ENCODE measurements at places on chromosomes 7 and 10.

GRCh38 chr10:131290781-131291180, 20.7 kb downstream of the TCERG1L start:
- DNase-seq: no peak

DNA sequence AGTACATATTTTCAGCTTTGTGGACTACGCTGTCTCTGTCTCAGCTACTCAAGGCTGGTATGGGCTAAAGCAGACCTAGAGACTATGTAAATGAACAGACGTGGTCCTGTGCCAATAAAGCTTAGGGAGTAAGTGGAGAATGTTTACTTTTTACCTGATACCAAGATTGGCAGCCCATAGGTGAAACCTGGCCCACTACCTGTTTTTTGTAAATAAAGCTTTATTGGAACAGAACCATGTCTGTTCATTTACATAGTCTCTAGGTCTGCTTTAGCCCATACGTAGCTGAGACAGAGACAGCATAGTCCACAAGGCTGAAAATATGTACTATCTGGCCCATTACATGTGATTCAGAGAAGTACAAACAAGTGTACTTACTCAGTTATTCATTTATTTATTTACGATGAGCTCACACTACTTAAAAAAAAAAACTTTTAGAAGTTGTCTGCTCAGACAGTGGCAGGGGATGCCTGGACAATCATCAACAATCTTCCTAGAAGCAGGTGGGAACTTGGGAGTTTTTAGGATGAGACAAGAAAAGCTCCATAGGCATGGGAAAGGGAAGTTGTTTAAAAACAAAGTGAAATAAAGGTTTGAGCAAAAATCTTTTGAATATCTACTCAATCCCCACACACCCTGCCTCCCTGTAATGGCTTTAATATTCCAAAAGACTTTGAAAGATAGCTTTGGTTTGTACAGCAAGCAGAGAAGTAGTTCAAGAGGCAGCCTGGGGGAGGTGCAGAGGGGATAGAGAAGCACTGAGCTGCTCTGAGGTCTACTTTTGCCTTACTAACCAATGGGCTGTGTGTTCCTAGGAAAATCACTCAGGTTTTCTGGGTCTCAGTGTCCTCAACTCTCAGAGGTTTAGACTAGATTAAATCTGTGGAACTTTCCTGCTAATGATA, 114.4 kb upstream of the AFAP1L2 start:
- no peak for DNase-seq

DNA sequence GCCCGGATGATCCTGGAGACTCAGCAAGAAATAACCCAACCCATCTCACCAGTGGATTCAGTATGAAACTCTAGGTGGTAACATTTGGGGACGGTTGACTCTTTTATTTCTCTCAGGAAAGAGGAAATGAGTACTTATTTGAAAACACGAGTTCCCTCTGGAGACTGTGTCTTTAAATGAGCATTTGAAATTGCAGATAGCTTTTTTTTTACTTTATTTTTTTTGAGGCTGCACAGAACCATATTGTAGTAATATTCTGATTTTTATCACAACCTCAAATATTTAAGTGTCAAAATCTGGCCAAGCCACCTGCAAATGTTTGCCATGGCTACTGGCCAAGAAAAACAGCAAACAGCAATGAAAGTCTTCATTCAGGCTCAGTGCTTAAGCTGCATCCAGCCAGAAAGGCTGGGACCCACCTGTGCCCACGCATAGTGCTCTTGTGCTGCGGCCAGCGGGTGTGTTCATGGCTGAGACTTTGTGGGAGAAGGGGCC, 160.8 kb downstream of the CREB5 start:
- peak; percentile 82 for DNase-seq

- DNase-seq: no peak
These were observed 31.7 kb upstream of the IKZF1 start for GRCh38 chr7:50272808-50273207.

GRCh38 chr10:18455086-18455884, 196.1 kb downstream of the NSUN6 start:
- DNase-seq: no peak

GRCh38 chr7:17130281-17131059, 168.0 kb upstream of the AHR start:
- DNase-seq: no peak

DNA sequence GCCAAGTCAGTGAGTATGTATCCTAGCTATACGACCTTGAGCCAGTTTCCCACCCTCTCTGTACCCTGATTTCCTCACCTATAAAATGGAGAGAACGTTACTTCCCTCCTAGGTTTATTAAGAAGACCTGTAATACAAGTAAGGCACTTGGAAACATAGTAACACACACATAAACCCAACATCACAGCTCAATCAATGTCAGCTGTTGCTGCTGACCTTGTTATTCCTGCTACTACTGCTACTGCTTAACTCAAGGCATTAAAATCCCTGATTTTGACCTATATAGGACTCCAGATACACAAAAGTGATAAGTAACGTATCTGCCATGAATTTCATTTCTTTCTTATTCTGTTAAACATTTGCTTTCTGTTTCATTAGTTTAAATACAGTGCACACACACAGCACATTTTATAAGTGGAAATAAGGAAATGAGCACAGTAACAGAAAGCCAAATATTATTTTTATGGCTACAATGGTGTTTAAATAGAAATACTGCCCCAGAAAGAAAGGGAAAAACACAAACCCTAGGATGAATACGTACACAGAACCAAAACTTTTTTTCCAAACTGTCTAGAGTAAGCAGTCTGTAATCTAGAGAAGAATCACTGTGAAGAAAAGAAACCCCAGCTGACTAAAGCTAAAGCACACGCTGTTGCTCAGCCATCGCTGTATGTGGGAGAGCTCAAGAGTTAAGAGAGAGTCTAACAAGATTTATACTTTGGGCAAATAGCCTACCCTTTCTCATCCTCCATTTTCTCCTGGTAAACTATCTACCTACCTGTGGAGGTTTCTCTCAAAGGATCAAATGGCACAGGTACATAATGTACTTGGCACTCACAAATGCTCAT, 19.0 kb downstream of the NAPEPLD start:
- DNase-seq: no peak

GRCh38 chr10:100008708-100009282, 952 bp downstream of the DNMBP start:
- no peak for DNase-seq

DNA sequence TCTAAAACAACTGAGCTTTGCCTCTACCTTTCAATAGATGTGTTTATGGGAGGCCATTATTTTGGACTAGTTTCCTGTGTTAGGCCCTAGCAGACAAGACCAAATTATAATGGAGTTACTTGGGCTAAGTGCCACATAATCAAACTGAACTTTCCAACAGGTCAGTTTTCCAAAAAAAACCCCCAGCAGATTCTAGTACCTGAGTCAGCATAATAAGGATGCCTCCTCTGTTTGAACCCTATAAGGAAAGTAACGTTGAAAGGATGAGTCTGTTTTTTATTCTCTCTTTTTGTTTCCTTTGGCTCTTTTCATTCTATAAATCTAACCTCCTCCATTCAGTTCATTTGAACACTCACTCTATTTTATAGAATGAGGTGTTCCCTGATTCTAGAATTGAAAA, 148.1 kb upstream of the FAM3C start:
- no peak for DNase-seq

DNA sequence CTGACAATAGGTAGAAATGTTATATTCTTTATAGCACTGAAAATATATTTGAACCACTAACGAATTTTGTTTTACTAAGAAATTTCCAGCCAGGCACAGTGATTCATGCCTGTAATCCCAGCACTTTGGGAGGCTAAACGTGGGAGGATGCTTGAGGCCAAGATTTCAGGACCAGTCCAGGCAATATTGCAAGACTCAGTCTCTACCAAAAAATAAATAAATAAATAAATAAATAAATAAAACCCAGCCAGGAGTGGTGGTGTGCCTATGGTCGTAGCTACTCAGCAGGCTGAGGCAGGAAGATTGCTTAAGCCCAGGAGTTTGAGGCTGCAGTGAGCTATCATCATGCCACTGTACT, 39.8 kb downstream of the PIP4K2A start:
- no peak for DNase-seq

- DNase-seq: peak; percentile 98
These were observed at the start of gene DLX6 for GRCh38 chr7:97005183-97006054. DLX6 (plus strand) TSS chr7:97005553; CDS start chr7:97005978, 425 bp downstream.

GRCh38 chr10:29107866-29108498, 180.9 kb upstream of the LYZL1 start:
- DNase-seq: no peak

GRCh38 chr10:13351340-13351915, 3.3 kb upstream of the SEPHS1 start:
- DNase-seq: no peak

- DNase-seq: peak; percentile 78
These were observed 354.2 kb downstream of the DNAJB6 start for GRCh38 chr7:157690833-157691585.

GRCh38 chr10:131902691-131903090, 1.9 kb downstream of the PPP2R2D start:
- no peak for DNase-seq

DNA sequence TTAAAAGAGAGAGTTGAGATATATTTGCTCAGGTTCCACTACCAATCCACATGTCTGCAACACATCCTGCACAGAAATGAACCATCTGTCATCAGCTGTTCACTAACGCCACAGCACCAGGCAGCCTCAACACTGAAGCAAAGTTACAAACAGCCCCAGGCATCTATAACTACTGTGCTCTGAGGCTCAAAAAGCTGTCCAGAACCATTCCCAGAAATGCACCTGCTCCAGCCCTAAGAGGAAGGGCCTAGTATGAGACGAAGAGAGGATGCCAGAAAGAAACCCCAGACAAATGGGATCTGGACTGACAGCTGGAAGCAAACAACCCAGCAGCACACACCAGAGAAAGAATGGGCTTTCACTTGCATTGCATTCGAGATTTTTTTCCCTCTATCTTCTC, 159.3 kb downstream of the ELMO1 start:
- DNase-seq: no peak

GRCh38 chr7:101121991-101122932, 4.6 kb upstream of the SERPINE1 start:
- no peak for DNase-seq

DNA sequence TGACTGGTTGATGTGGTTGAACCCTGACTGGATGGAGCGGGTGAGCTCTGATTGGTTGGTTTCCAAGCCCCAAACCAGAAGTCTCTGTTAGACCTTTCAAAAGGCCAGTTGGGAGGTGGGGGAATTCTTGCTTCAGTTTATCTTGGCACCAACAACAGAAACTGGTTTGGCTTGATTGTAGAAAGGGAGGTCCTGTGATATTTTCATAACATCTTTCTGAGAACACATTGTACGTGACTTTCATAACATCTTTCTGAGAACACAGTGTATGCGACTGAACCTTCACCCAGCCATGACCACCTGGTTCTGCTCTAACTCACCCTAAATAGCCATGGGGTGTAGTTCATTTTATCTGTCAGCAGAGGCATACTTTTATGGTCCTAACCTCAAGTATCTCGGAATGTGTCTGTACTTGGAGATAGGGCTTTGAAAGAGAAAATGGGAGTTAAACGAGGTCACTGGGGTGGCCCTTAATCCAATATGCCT, 88.3 kb downstream of the GALNT17 start:
- DNase-seq: no peak

GRCh38 chr10:86960003-86960862, 1.8 kb downstream of the SNCG start:
- no peak for DNase-seq

DNA sequence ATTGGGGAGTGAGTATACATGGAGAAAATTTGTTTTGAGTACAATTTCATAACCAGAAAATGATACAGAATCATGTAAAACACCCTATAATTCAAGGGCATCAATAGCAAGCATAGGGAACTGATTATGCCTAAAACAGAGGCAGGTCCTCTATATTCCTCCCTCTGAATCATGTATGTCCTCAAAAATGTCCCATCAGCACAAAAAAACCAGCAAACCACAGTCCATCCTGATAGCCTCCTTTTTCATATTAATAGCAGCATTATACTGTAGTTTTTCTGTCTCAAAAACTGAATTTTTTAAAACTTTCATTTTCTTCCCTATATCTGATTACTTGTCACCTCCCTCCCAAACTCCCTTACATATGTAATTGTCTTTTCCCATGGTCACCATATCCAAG, 1057.3 kb downstream of the CNTNAP2 start:
- DNase-seq: no peak

GRCh38 chr10:17831341-17831740, 22.2 kb downstream of the MRC1 start:
- DNase-seq: no peak

- no peak for DNase-seq
These were observed 47.0 kb upstream of the TMEM140 start for GRCh38 chr7:135100856-135101255.

- no peak for DNase-seq
These were observed 58.0 kb downstream of the ABLIM1 start for GRCh38 chr10:114600057-114600456.

DNA sequence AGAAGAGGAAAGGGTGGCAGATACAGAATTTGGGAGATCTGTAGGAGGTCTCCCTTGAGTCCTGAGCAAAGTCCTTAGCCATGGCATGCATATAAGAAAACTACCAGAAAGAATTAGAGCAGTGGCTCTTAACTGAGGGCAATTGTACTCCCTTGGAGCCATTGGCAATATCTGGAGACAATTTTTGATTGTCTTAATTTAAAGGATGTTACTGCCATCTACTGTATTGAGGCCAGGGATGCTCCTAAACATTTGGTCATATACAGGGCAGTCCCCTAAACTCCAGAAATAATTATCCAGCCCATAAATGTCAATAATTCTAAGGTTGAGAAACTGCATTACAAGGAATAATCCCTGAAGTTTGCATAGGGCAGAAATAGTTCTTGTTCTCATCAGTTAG, 136.4 kb upstream of the ODAD2 start:
- no peak for DNase-seq

DNA sequence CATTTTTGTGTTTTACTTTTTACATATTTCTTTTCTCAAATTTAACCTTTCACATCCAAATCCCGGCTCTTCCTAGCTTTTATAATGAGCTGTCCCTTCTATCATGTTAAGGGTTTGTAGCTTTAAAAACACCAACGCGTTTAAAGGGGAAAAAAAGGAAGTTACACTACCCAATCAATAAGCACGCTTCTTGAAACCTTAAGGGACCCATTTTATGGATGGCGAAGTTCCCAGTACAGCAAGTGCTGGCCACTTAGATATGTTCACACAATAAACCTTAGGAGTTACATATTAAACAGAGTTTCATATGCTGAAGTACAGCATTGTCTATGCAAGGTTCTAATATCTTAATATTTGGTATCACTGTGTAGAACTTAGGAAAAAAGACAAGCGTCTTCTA, 1.8 kb downstream of the GNG11 start:
- DNase-seq: no peak

- DNase-seq: no peak
These were observed 101.0 kb downstream of the DIP2C start for GRCh38 chr10:588246-589165.

All from COR-L47 (cell line).